ENCODE measurements at places on chromosomes 1 and 21. TPM values are rescaled to one million over a fixed set of nuclear protein-coding genes. Genes with fewer than 3 reads are reported as not detected.
A peak's percentile ranks its signal among the peaks of the same experiment; 100 is the strongest.

Gene UROD
- total RNA-seq = 99.1 TPM

Gene GCSAML
- total RNA-seq = not detected

Gene FOXD2
- total RNA-seq = 0.07 TPM

Gene TGFBR3
- not detected for total RNA-seq

Gene TRNP1
- total RNA-seq = not detected

Gene NECTIN4
- not detected for total RNA-seq

Gene GREM2
- total RNA-seq = not detected

Gene VAV3
- 1.1 TPM for total RNA-seq

Gene CACNA1E
- not detected for total RNA-seq

DNA sequence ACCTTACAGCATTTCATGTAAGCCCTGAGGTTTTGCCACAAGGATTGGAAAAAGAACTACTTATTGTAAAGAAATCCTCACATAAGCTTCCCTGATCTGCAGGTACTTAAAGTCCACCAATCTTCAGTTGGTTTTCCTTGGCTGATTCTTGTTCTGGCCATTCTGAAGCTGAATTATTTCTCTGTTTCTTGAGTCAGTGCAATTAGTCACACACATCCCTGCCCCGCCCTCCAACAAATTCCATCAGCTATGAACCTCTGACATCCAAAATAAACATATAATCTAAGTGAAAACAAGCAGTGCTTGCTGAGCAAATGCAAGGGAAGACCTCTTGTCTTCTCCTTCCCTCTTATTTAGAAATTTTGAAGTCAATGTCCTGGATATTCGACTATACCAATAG is 8.2 kb upstream of the FNDC7 start:
- no peak for DNase-seq

- DNase-seq = no peak
Measured at GRCh38 chr1:8652467-8653046, 164.9 kb downstream of the RERE start.

- DNase-seq = no peak
Measured at GRCh38 chr1:228293816-228294500, 86.1 kb downstream of the OBSCN start.

GRCh38 chr1:154445040-154445472 is 39.9 kb downstream of the IL6R start:
- DNase-seq = no peak

DNA sequence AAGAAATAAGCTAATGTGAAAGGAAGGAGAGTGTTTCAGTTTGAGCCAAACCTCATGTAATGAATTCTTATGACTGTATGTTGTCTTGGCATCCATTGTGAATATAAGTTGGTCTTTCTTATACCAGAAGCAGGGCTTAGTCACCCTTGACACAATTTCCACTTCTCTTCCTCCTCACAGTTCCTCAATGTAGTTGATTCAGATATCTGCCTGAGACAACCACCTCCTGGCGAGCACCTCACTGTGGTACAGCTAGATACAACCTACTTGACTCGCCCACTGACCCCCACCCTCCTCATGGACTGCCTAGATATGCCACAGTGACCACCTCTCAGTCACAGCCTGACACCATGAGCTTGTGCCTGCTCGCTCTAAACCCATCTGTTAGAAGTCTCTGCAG is 45.6 kb downstream of the KYAT3 start:
- no peak for DNase-seq

- no peak for DNase-seq
Measured at GRCh38 chr1:151368393-151369301, 3.9 kb downstream of the SELENBP1 start.

- no peak for DNase-seq
Measured at GRCh38 chr1:205047764-205048231, 4.8 kb downstream of the CNTN2 start.

DNA sequence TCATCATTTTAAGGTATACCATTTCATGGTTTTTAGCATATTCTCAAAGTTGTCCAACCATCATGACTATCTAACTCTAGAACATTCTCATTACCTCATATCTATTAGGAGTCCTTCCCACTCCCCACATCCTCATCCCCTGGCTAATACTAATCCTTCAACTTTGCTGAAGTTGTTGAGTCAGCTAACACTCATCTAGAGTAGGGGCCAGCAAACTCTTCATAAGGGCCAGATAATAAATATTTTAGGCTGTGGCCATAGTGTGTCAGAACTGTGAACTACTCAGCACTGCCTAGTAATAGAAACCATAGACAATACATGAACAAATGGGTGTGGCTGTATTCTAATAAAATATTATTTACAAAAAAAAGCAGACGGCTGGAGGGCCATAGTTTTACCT is 43.0 kb downstream of the TOR3A start:
- DNase-seq = no peak

GRCh38 chr1:67130673-67131072 is 4.1 kb downstream of the C1orf141 start:
- DNase-seq = no peak

DNA sequence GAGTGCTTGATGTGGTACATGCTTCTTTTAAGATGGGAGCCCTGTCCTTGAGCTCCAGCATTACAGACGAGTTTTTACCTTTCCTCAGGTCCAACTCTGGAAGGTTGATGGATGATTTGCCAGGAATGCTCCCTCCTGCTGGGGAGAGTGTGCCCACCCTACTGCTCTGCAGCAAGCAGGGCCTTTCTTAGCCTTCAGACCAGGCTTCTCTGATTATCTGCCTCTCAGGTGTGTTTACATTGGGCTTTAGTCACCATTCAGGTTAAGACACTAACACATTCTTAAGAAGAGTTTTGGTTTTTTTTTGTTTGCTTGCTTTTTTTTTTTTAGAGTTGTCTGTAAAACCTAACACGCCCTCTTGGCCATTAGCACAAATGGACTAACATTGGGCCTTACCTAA is 301.8 kb downstream of the KCNT2 start:
- DNase-seq = no peak

- DNase-seq = no peak
Measured at GRCh38 chr1:115676498-115677181, 34.9 kb downstream of the VANGL1 start.

DNA sequence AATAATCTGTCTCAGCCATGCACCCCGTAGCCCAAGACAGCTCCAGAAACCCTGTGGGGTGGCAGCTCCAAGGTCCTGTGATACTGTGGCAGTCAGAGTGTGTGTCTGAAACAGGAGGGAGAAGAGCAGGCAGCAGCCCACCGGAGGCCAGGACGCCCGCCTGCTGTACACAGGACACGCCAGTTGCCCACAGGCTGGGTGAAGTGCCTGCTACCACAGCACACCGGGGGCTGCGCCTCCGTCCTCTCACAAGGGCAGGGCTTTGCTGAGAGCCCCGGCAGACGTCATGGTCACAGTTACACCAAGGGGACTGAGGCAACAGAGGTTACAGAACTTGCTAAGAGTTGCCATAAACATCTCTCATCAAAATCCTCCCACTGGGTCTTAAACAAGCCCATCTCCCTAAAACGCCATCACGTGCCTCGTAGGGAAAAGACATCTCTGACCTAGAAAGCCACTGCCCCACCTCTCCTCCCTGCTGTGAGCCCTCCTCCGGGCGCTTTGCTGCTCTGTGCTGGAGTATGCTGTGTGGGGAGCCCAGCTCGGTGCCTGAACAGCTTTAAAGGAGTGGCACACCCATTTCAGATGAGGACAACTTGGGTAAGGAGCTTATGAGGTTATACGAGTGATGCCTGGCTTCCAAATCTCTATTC is 5.3 kb downstream of the C1orf174 start:
- no peak for DNase-seq

- DNase-seq = no peak
Measured at GRCh38 chr1:71861022-71861421, 421.3 kb downstream of the NEGR1 start.

DNA sequence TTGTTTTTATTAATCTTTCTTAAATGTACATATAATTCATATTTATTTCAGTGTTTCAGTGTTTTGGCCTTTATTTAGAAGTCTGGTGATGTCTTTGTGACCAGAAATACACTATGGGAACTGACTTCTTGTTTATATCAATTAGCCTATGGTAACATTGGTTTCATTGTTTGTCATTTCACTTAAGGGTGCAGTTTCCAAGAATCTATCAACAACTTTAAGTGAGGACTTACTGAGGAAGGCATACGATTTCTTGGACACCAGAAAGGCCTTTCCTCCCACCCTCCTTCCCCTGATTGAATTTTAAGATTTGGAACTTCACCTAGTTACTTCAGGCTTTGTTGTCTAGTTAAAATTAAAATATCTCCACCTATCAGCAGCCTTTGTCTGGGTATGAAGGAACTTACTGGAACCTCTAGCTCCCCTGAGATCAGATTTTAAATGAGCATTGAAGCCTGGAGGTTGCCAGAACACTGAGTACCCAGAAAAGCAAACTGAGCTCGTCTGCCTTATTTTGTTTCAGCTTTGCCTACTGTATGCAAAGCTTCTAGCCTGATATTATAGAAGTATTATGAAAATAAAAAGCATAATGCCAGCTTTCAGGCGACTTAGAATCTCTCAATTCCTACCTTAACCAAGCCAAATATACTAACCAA is 34.2 kb downstream of the HLCS start:
- DNase-seq = peak; percentile 83

GRCh38 chr1:1433804-1434130 is 1.7 kb upstream of the VWA1 start:
- DNase-seq = no peak

- no peak for DNase-seq
Measured at GRCh38 chr21:46385846-46386733, 62.1 kb downstream of the PCNT start.

GRCh38 chr1:223811634-223812101 is 34.1 kb downstream of the TP53BP2 start:
- DNase-seq = peak; percentile 67

DNA sequence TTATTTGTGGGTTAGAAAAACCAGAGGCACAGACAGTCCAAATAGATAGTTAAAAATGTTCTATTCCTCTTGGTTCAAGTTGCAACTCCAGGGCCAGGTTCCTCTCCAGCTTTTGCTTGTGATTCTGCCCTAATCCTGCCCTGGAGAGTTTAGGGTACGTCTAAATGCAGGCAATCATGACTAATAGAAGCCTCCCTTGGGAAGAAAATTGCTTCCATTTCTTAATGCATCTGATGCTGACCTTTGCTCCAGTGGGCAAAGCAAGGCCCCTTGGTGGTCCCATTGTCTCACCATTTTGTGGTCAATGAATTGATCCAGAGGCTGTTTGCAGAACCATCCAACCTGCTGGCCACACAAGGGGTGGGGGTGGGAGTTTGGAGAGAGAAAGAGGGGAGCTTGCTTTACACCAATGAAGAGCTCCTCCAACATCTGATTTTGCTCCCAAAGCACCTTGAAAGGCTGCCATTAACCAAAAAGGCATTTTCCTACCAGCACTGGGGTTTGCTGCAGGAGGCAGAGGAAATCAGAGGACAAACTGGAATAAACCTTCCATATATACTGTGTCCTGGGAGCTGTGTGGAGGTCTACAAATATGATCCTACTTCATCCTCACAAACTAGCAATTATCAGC is 31.3 kb downstream of the C8B start:
- no peak for DNase-seq

DNA sequence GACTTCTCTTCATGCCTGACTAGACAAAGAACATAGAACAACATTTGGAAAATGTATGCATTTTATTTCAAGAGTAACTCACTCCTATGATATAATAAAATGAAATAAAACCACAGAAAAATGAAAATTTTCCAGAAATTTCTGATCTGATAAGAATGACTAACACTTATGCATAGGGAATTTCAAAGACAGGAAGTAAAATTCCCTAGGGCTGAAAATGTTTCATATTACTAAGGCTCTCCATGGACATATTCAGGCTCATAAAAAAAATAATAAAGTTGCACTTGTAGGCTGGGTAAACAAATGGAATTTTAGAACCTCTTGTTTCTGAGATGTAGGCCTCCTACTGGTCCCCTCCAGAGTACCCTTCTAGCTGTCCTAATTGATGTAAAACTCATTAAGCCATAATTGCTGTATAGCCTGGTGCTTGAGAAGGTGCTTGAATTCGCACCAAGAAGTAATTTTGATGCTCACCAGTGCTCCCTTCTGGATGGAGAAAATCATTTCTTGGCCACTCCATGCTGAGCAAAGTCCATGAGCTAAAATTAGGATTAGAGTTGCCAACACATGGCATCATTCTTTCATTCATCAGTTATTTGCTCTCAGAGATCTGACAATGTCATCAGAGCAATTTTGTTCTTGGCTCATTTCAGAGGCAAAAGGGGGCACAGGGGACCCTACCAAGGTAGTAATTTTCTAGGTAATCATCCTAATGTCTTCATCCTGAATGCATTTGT is 641.0 kb upstream of the CAMK1G start:
- DNase-seq = no peak

- DNase-seq = no peak
Measured at GRCh38 chr21:26199456-26199855, 28.9 kb upstream of the APP start.

- no peak for DNase-seq
Measured at GRCh38 chr1:170436928-170437327, 95.0 kb upstream of the GORAB start.

- DNase-seq = no peak
Measured at GRCh38 chr1:33872275-33872674, 8.4 kb downstream of the HMGB4 start.

- DNase-seq = no peak
Measured at GRCh38 chr1:37325010-37325409, 149.4 kb upstream of the ZC3H12A start.

DNA sequence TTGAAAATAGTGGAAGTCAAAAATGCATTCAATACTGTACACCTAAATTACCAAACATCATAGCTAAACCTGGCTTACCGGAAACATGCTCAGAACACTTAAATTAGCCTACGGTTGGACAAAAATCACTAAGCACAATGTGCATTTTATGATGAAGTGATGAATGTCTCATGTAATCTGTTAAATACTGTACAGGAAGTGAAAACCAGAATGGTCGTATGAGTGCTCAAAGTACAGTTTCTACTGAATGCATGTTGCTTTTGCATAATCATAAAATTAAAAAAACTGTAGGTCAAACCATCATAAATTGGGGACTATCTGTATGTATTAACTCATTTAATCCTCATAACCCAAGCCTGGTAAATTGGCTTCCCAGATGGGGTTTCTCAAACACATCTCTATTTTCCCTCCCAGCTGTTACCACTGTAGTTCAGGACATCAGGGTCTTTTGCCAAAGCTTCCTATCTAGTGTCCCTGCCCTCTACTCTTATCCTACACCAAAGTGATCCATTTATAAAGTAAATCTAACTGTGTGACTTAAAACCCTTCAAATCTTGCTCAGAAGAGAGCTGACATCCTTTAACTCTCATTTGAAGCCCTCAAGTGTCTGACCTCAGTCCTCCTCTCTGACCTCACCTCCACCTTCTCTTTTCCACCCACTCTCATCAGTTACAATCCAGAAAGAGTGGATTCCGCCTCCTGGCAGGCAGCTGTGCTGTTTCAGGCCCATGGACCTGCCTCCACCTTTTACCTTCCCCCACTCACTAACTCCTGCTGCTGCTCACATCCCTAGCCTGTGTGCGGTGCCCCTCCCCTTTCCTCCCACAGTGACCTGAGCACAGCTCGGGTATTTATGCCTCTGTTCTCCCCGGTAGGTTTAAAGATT is 356.4 kb upstream of the ST6GALNAC5 start:
- no peak for DNase-seq

GRCh38 chr21:32728456-32728839 is 635 bp upstream of the SYNJ1 start:
- no peak for DNase-seq

- no peak for DNase-seq
Measured at GRCh38 chr1:228913626-228914414, 178.5 kb downstream of the RHOU start.

- no peak for DNase-seq
Measured at GRCh38 chr21:30924146-30924700, 42.8 kb upstream of the KRTAP11-1 start.

Measured in Karpas-422 (cell line).